Airway epithelial cell (primary cell): ENCODE measurements at places on chromosomes 2 and 18. TPM values are rescaled to one million over a fixed set of nuclear protein-coding genes. Genes with fewer than 3 reads are reported as not detected.

The SCN7A gene
- not detected in 2 replicates for total RNA-seq

The ST8SIA3 gene
- total RNA-seq, result not detected in 2 replicates

The ATOH8 gene
- total RNA-seq, result 0.05 and 0.07 TPM in 2 replicates

The GPR45 gene
- not detected in 2 replicates for total RNA-seq

The DSC2 gene
- total RNA-seq, result 90.3 and 116 TPM in 2 replicates

The MC5R gene
- total RNA-seq, result not detected in 2 replicates

The TRIM54 gene
- not detected in 2 replicates for total RNA-seq

The ALK gene
- total RNA-seq, result not detected in 2 replicates

The SUMO1 gene
- 89.4 and 104 TPM in 2 replicates for total RNA-seq

The TXNDC2 gene
- 0.07 TPM in 1 of 2 replicates, not detected in the other for total RNA-seq

The ANO7 gene
- total RNA-seq, result 0.79 and 1.1 TPM in 2 replicates

The ALPP gene
- total RNA-seq, result not detected in 2 replicates

The FOXD4L1 gene
- 0.05 TPM in 1 of 2 replicates, not detected in the other for total RNA-seq

The HOXD1 gene
- not detected in 2 replicates for total RNA-seq

The AGBL5 gene
- total RNA-seq, result 19.3 and 23.4 TPM in 2 replicates

The GDF7 gene
- total RNA-seq, result 0.07 and 0.14 TPM in 2 replicates

The HNRNPA3 gene
- total RNA-seq, result 28.8 and 44.2 TPM in 2 replicates

The CDH20 gene
- not detected in 2 replicates for total RNA-seq

The FABP1 gene
- total RNA-seq, result not detected in 2 replicates

The NDC80 gene
- 13.1 and 13.9 TPM in 2 replicates for total RNA-seq

The RGPD5 gene
- 5.4 and 12.2 TPM in 2 replicates for total RNA-seq

The KCNK3 gene
- total RNA-seq, result not detected in 2 replicates

The COA5 gene
- total RNA-seq, result 17.2 and 18.7 TPM in 2 replicates

The SPEG gene
- total RNA-seq, result 7.5 and 9.0 TPM in 2 replicates

The IL1R1 gene
- total RNA-seq, result 2.3 and 5.1 TPM in 2 replicates

The MALT1 gene
- total RNA-seq, result 13.7 and 13.9 TPM in 2 replicates

The PLGLB1 gene
- not detected in 2 replicates for total RNA-seq

The UGT1A8 gene
- total RNA-seq, result 0.37 and 0.56 TPM in 2 replicates

The LGALSL gene
- total RNA-seq, result 26.9 and 50.7 TPM in 2 replicates

The PER2 gene
- total RNA-seq, result 8.2 and 9.7 TPM in 2 replicates

The SIX3 gene
- total RNA-seq, result not detected in 2 replicates

The DNAH7 gene
- 0.07 and 0.09 TPM in 2 replicates for total RNA-seq

The ERMN gene
- total RNA-seq, result not detected in 2 replicates

The SKA1 gene
- 6.5 and 12.6 TPM in 2 replicates for total RNA-seq

The SPDYA gene
- 0.28 TPM in 2 replicates for total RNA-seq

The EFR3B gene
- 0.23 and 0.28 TPM in 2 replicates for total RNA-seq

The IL36RN gene
- 9.6 and 11.6 TPM in 2 replicates for total RNA-seq

The PRSS56 gene
- not detected in 2 replicates for total RNA-seq

The SERPINB5 gene
- total RNA-seq, result 462 and 675 TPM in 2 replicates

The ONECUT2 gene
- under 0.01 TPM in 2 replicates for total RNA-seq

The CCDC121 gene
- 0.21 and 0.74 TPM in 2 replicates for total RNA-seq

The AGXT gene
- total RNA-seq, result not detected in 2 replicates

The AFF3 gene
- total RNA-seq, result 0.14 and 0.28 TPM in 2 replicates

The SCYGR4 gene
- total RNA-seq, result not detected in 2 replicates

The C2orf72 gene
- total RNA-seq, result not detected in 2 replicates
